Activated CD4-positive, alpha-beta T cell treated with anti-CD3 and anti-CD28 coated beads for 48 hours (primary cell): ENCODE measurements at places on chromosomes 11 and 22.

DNA sequence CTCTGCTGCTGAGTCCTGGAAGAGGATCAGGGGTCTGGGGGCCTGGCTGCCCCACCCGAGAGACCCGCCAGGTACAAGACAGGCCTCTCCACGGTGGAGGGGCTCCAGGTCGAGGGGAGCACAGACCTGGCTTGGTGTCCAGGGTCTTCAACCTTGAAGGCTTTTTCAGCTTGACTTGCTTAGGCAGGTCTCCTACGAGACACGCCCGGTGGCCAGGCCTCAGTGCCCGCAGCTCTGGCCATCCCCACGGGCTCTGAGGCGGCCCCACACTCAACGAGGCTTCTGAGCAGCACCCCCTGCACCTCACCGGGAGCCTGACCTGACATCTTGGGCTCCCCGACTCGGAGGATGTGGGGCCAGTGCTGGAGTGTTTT is 6.6 kb upstream of the PLXNB2 start:
- no peak for DNase-seq

DNA sequence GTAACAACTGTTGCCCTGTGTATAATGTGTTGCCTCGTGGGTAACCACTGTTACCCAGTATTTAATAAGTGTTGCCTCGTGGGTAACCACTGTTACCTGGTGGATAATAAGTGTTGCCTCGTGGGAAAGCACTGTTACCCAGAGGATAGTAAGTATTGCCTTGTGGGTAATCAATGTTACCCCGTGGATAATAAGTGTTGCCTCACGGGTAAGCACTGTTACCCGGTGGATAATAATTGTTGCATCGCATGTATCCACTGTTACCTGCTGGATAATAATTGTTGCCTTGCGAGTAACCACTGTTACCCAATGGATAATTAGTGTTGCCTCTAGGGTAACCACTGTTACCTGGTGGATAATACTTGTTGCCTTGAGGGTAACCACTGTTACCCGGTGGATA is 17.1 kb upstream of the NXPE4 start:
- no peak for DNase-seq

DNA sequence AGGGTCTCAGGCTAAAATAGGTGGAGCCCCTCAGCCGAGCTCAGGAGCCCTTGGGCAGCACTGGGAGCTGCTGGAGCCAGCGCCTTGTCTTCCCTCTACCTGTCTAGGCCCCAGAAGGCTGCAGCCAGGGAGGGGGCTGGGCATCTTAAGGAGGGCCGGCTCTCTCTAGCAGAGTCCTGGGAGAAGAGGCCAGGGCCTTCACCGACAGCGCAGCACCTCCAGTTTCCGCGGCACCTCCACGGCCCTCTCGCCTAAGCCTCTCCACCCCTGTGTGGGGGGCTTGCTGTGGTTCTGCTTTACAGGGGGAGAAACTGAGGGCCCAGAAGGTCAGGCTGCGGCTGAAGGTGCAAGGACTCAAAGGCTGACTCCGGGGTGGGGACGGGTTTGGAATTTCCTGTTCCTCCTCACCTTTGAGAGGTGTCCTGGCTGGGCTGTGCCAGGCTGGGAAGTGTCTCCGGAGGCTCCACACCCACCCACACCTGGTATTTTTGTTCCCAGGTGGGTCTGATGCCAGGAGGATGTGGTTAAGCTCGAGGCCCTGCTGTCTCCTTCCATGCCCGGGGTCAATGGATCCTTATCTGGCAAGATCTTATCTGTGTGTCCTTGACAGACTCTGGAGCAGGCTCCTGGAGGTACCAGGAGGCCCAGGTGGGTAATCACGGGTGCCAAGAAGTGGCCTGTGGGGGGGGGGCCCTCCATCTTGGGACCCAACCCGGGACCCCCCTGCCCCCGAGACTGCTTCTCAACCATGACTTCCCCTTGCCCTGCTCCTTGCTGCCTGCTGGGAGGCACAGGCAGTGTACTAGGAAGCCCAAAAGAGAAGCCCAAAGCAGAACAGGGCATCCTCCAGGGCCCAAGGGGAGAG is 95.3 kb upstream of the FGF3 start:
- DNase-seq, result no peak

- no peak for DNase-seq
Measured at GRCh38 chr11:7893796-7894195, 37.3 kb downstream of the OR10A6 start.

GRCh38 chr11:117427356-117427874 is 99.8 kb downstream of the CEP164 start:
- DNase-seq, result no peak

GRCh38 chr22:33842006-33842354 is 78.3 kb downstream of the LARGE1 start:
- no peak for DNase-seq

DNA sequence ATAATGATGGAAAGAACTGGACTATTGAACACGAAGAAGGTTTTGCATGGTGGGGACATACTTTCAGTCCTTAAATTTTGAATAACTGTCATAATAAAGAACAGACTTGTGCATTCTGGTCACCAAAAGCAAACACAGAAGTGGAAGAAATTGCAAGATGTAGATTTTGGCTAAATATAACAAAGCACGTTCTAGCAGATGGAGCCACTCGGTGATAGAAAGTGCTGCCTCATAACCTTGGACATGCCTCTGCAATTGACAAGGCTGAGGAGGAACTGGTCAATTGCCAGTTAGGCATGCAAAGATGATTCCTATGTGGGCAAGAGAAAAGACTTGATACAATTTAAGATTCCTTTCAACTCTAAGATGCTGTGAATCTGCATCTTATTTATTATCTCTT is 244.1 kb upstream of the ZC3H12C start:
- no peak for DNase-seq

- DNase-seq, result no peak
Measured at GRCh38 chr22:47225080-47225930, 462.9 kb downstream of the TBC1D22A start.

GRCh38 chr11:114172871-114173444 is 113.4 kb downstream of the ZBTB16 start:
- no peak for DNase-seq

DNA sequence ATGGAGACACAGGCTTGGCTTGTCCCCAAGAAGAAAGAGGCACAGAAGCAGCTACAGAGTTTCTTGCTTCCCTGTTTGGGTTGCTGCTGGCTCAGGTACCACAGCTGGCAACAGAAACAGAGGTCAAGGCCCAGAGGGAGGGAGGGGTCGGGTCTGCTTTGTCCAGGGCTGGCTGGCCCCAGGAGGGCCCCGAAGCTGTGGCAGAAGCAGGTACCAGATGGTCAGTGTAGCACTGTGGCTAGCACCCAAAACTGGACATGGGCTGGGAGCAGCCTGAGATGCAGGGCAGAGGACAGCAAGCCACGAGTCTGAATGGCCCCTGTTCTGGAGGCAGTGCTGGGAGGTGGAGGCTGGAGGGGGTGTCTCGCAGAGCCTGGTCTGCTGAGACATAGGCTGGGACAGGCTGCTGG is 52.3 kb upstream of the CCDC188 start:
- DNase-seq, result no peak
